Amygdala (tissue), 56 donors: ENCODE measurements at places on chromosomes 5 and 9.

DNA sequence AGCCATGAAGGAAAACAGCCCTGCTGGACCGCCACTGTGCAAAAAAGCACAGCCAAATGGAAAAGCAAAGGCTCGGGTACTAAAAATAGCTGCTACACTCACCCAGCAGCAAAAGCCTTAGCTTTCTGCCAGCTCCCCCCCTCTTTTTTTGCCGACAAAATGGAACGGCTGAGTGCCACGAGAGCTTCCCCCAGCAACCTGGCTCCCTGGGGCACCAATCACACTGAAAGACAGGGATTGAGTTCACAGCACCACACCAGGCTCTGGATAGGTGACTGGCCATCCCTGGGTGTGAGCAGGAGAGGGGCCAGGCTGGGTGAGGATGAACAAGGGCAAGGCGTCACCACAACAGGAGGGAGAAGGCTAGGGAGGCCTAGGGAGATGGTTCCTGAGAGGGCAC is 66.7 kb downstream of the SIL1 start:
- DNase-seq: peak; percentile 65

- DNase-seq: no peak
Measured at GRCh38 chr9:131776473-131776872, 36.6 kb upstream of the RAPGEF1 start.

- DNase-seq: no peak
Measured at GRCh38 chr9:27499451-27499850, 24.6 kb upstream of the IFNK start.

DNA sequence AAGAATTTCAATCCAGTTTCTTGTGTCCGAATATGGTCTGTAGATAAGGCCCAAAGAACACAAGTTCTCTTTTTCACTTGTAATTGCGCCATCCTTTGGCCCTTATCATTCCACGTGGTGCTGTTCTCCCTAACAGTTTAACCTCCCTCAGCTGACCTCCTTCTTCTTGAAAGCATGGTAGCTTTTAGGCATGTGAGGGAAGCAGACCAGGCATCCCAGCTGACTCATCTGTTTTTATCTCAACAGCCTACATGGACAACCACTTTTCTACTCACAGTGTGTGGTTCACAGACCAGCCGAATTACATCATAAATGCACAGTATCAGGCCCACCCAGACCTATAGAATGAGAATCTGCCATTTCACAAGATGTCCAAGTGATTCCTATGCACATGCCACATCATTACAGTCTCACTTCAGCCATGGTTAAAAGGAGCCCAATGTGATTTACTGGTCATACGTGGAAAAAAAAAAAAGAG is 26.9 kb upstream of the PLIN2 start:
- DNase-seq: no peak

GRCh38 chr9:38390442-38390841 is 2.1 kb upstream of the ALDH1B1 start:
- DNase-seq: no peak

DNA sequence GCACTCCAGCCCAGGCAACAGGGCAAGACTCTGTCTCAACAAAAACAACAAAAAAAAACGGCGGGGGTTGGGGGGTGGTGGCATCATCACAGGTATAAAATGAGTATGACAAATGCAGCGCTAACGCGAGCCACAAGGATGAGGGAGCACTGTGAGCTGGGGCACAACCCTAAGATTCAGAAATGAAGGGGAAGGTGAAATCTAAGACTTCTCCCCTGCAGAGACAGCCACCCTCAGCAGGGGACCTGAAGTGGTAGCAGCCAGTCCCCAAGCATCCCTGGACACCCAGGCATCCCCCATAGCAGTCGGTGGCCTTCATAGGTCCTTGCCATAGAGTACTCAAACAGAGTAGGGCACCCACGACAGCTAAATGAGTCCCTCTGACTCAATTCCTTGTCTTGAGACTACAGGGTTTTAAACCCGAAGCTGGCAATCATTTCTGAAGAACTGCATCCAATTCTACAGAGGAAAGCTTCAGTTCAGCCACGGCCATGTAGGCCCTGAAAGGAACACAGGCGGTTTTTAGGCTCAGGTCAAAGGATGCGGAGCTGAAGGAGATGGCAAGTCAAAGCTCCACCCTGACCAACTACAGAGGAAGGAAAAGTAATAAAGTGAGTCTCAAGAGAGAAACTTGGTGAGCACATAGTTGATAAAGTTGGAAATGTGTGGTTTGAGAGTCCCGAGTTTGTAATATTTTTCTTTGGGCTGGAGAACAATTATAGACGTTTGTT is 50.3 kb downstream of the MYO10 start:
- no peak for DNase-seq

DNA sequence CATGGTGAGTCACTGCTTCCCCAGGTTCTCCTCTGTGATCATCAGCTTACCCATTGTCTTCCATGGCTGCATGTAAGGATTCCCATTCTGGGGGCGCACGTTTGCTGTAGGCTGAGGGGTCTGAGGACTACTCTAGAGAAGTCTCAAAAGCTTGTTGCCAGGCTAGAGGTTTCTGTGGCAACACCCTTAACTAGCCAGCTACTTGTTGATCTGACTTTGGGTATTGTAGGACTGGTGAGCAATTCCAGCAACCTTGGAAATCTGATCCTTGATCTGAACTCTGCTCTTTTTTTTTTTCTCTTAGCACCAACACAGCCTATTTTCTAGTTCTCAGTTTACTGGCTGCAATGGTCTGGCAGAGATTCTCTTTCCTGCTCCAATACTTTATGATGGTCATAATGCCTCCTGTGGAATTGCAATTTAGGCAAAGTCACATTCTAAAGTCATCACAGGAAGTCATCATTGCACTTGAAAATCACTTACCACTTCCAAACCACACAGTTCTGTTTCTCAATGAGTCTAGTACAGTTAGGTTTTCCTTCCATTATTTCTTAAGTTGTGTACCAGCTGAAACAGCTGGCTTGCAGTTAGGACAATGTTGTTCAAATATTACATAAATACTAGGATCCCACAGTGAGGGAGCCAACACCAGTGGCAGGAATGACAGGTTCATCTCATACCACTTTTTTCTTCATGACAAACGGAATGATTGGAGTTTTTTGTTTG is 110.3 kb downstream of the SLC12A2 start:
- no peak for DNase-seq

GRCh38 chr5:42813533-42813932 is 1.8 kb upstream of the SELENOP start:
- DNase-seq: no peak

GRCh38 chr5:34608368-34608767 is 47.8 kb upstream of the RAI14 start:
- no peak for DNase-seq

GRCh38 chr9:22395687-22396141 is 50.9 kb upstream of the DMRTA1 start:
- no peak for DNase-seq

DNA sequence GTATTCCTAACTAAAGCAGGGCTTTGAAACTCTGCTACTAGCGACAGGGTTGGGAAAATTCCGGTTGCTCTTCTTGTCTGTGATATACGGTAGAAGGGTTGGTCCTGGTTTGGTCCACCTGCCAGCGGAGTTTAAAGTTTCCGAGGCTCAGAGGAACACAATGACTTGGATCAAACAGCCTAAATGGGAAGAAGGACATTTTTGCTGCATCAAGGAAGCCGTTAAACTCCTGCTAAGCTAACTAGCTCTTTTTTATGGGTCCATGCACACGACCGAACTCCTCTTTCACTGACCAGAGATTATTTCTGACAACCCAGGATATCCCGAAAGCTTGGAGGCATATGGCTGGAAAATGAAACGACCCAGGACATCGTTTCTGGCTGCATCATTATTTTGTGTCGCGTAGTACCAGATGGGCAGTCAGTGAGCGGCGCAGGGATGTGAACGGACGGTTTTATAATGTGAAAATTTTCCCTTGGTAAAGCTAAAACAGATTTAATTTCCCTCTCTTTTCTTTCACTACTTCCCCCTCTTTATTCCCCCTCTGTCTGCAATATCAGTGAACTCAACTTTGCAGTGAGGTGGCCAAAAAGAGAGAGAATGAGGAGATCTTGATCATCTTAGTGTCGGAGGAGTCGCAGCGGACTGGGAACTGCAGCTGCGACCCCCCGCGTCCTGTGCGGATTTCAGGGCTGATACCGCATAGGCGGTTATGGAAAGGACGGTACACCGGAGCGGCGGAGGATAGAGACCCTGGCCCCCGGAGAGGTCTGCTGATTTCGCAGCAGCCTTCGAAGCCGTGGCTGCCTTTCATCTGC is at the start of gene LURAP1L:
LURAP1L (plus strand) TSS at position 160 of the 818 bp plus-strand sequence. CDS start 696 bp downstream, outside the sequence.
- DNase-seq: no peak

DNA sequence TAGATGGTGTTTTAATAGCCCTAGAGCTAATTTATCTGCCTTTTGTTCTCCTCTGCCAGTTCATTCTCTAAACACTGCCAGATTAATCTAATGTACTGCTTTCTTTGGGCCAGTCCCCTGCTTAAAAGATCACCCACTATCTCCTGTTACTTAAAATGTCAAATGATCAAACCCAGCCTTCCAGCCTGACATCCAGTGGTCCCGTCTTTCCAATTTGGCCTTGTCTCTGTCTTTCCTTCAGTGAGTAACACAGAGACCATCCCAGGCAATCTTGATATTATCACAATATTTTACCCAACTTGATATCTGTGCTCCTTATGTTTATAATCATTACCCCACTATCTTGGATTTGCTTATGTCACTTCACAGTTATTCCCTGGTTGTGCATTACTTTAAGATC is 12.0 kb downstream of the PRR16 start:
- no peak for DNase-seq

- no peak for DNase-seq
Measured at GRCh38 chr5:42761791-42762190, 5.2 kb downstream of the CCDC152 start.

DNA sequence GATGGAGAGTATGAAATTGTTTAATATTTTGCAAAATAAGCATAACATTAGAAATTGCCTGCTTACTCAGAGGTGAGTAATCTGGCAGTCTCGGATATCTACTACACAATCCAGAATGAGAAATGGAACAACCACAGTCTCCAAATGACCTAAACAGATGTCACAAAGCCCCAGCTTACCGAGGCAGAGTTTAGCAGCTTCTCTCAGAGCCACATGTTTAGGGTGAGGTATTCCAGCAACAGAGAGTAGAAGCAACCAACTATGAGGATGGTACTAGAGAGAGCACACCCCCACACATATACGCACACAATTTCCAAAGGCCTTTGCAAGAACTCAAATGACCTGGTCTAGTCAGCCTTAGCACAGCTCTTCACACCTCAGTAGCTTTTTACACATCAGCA is 122.7 kb upstream of the LPAR1 start:
- DNase-seq: no peak

DNA sequence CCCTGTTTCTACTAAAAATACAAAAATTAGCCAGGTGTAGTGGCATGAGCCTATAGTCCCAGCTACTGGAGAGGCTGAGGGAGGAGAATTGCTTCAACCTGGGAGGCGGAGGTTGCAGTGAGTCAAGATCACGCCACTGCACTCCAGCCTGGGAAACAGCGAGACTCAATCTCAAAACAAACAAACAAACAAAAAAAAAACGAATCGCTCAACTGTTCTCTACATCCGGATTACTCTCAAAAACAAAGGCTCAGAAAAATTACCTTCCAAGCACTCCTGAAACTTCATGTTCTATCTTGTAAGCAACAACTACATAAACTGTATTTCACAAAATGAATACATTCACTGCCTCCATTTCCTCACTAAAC is 14.0 kb downstream of the UBAP2 start:
- no peak for DNase-seq

- DNase-seq: no peak
Measured at GRCh38 chr9:87597710-87598443, 100.2 kb downstream of the DAPK1 start.

- no peak for DNase-seq
Measured at GRCh38 chr9:129888293-129889121, 53.2 kb downstream of the USP20 start.

DNA sequence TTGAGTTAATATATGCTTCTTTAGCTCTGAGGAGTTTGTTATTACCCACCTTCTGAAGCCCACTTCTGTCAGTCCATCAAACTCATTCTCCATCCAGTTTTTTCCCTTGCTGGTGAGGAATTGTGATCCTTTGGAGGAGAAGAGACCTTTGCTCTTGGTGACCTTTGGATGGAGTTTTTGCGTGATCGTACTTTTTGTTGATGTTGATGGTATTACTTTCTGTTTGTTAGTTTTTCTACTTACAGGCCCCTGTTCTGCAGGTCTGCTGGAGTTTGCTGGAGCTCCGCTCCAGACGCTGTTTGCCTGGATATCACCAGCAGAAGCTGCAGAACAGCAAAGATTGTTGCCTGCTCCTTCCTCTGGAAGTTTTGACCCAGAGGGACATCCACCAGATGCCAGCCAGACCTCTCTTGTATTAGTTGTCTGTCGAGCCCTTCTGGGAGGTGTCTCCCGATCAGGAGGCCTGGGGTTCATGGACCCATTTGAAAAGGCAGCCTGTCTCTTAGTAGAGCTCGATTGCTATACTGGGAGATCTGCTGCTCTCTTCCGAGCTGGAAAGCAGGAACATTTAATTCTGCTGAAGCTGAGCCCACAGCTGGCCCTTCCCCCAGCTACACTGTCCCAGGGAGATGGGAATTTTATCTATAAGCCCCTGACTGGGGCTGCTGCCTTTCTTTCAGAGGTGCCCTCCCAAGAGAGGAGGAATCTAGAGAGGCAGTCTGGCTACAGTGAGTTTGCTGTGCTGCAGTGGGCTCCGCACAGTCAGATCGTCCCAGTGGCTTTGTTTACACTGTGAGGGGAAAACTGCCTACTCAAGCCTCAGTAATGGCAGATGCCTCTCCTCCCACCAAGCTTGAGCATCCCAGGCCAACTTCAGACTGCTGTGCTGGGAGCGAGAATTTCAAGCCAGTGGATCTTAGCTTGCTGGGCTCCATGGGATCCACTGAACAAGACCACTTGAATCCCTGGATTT is 445.5 kb downstream of the MAN2A1 start:
- DNase-seq: no peak

GRCh38 chr5:15388866-15389265 is 111.1 kb upstream of the FBXL7 start:
- DNase-seq: no peak

GRCh38 chr5:147055089-147055826 is 176.7 kb upstream of the PPP2R2B start:
- DNase-seq: no peak

DNA sequence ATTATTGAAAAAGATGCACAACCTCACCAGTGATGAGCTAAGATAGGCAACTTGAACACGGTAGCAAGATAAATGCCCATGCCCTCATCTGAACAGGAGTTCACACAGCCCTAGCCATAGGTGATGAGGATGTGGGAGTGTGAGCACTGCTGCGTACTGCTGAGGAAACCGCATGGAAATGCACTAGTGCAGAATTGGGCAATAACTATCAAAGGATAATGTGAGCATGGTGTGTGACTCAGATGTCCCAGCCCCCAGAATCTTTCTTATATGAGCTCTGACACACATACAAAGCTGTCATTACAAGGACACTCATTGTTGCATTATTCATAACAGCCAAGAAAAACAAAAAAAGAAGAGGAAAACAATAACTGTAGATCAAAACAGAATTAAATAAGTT is 521.2 kb downstream of the IRX1 start:
- no peak for DNase-seq
